Stimulated activated CD8-positive, alpha-beta memory T cell treated with anti-CD3 and anti-CD28 coated beads, Interleukin-4, amount 100 ng/mL, for 24 hours (primary cell): ENCODE measurements at places on chromosomes 1 and 21.

DNA sequence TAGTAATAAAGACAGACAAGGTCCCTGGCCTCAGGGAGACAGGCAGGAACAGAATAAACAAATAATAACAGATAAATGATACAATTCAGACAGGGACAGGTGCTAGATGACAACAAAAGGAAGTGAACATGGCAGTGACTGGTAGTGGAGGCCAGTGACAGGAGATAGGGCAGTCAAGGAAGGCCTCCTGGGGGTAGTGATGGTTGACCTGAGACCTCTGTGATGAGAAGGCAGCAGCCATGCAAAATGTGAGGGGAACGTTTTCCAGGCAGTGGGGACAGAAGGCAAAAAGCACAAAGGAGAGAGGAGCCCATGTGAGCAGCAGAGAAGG, 18.5 kb downstream of the OPTC start:
- no peak for DNase-seq

DNA sequence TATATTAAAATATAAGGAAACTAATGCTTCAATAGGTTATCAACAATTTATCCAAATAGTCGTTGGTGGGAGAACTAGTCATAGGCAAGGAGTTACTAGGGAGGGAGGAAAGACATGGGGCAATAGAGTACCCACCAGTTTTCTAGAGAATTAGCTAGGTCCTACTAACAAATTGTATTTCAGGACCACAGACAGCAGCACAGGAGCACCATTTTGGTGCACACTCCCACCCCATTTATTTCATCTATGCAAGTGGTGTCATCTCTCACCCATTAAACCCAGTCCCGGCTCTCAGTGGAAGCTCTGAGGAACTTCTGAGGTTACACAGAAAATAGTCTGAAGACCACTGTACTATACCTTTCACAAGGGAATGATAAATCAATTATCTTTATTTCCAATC, 89.0 kb upstream of the BCAR3 start:
- no peak for DNase-seq

GRCh38 chr1:234529950-234530237, 50.9 kb upstream of the TARBP1 start:
- no peak for DNase-seq

GRCh38 chr1:159443066-159443750, 3.7 kb downstream of the OR10J1 start:
- no peak for DNase-seq

DNA sequence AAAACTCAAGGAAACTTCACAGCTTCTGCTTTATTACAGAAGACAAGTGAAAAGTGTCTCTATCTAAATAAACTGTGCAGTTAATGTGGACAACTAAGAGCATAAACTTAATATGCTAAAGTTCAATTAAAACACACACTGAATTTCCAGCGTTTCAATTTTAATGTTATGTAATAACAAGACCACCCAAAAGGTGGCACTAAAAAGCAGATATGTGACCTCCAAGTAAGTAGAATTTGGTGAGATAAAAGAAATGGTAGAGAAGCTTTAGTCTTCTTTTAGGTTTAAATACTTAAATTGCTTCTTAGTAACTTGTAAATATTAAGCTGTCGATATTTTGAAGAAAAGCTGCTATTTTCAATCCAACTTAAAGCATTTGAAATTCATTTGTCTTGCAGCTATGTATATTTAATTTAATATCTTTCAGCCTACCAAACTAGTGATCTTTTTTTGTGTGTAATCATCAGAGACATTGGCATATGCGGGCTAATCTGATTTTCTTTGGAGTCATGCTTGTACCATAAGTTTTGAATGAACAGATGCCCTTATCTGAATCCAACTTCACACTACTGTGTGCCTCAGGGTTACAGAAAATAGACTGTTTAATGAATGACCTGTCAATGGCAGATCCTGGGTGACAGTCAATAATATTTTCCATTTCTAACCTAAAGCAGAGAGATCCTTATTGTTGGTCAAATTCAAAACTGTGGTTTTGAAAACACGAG, 36.5 kb upstream of the ADAMTS1 start:
- no peak for DNase-seq

DNA sequence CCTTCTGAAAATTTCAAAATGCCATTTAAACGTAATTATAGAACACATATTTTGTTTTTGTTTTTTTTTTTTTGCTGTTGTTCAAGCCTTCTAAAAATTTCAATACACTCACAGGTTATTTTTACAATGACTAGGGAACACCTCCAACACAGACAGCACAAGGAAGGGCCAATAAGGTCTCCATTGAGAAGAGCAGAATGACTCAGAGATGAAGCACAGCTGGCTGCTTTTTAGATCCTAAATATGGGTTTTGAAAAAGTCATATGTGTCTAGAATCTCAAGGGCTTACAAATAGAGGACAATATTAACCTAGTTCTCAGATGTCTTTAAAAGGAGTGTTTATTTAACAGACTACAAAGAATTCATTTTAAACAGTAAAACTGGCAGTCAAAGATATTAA, 104.6 kb downstream of the NEGR1 start:
- DNase-seq: no peak

GRCh38 chr1:54579337-54579781, 31.3 kb downstream of the ACOT11 start:
- no peak for DNase-seq

GRCh38 chr1:217712925-217713597, 81.9 kb downstream of the SPATA17 start:
- DNase-seq: no peak

DNA sequence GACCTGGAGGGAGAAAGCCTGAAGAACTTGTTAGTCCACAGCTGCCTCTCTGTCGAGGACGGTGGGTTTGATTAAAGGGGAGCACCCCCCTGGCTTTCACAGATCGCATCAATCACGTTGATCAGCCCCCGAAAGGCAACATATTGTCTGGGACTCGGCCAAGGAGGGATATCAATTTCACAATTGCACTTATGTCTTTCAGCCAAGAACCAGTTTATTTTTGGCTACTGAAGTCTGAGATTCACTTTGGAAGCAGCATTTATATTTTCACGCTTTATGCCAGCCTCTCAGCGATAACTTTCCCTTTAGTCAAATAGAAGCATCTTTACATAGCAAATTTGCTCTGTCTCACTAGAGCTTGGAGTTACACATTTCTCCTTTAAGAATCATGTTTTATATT, 253.2 kb upstream of the RRP15 start:
- no peak for DNase-seq

DNA sequence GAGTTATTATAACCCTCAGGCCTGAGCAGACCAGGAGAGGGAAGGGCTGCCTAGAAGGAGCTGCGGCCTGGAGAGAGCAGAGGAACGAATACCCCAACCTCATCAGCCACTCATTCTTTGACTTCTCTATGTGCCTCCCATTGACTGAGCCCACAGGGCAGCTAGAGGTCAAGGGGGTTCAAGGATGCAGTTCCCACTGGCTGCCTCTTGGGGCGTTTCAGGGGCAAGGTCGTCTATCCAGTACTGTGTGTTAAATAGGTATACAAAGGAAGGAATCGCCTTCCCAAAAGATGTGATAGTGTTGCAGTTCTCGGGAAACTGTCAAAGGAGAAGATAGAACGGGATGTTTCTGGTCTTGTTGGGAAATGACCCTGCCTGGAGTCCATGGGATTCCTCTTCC, 250.6 kb downstream of the PRDM2 start:
- no peak for DNase-seq

GRCh38 chr1:93597709-93598108, 83.9 kb downstream of the BCAR3 start:
- no peak for DNase-seq

GRCh38 chr1:119981986-119982815, 85.9 kb upstream of the ADAM30 start:
- no peak for DNase-seq

DNA sequence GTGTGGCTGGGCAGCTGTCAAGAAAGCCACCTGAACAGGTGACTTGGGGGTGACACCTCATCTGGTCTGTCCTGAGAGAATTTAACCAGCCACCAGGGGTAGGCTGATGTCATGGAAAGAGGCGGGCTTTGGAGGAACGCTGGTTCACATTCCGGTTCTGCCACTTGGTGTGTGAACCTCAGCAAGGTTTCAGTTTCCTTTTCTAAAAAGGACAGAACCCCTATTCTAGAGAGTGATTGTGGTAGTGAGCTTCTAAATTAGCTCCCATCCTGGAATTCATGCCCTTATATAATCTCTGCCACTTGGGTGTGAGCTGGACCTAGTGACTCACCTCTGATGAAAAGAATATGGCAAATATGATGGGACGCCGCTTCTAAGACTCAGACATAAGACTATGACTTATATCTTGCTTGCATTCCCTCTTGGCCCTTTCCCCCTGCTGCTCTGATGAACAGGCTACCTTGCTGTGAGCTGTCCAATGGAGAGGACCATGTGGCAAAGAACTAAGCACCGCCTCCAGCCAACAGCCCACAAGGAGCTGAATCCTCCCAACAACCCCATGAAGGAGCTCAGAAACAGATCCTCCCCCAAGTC, 332.1 kb downstream of the RRAGC start:
- DNase-seq: peak; percentile 48

DNA sequence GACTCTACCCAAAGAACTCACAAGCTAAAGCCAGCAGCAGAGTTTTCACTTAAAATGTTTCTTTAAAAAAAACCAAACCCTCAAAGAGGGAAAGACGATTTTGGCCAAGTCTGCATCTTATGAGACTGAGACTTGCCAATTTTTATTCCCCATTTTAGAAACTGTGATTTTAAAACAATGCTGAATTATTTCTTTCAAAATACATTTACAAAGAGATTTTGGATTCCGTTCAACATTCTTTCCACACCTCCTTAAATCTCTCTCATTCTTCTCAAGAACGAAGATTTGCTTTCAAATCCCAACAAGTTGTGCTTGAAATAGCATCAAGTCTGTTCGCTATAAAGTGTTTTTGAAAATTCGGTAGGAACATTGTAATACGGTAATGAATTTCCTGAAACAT, 133.9 kb upstream of the VANGL1 start:
- DNase-seq: no peak

DNA sequence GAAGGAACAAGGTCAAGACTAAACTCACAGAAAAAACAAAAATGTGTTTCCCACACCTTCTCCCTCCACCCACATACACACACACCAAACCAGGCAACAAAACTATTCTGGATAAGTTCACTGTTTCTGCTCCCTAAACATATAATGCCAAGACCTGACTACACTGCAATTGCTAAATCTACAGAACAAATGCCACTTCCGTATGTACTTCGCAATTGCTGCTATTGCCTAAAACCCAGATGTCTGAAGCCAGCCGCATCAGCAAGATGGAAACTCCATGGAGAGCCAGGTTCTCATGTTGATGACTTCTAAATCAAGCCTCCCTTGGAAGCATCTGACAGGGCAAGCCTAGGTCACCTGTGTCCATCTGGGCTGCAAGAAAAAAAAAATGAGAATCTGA, 8.3 kb upstream of the AIM2 start:
- no peak for DNase-seq

GRCh38 chr1:50529510-50529909, 106.3 kb upstream of the DMRTA2 start:
- no peak for DNase-seq

GRCh38 chr1:56532350-56532683, 47.0 kb downstream of the PLPP3 start:
- no peak for DNase-seq

- DNase-seq: no peak
These were observed 101.6 kb downstream of the ZMYM4 start for GRCh38 chr1:35369922-35370671.

DNA sequence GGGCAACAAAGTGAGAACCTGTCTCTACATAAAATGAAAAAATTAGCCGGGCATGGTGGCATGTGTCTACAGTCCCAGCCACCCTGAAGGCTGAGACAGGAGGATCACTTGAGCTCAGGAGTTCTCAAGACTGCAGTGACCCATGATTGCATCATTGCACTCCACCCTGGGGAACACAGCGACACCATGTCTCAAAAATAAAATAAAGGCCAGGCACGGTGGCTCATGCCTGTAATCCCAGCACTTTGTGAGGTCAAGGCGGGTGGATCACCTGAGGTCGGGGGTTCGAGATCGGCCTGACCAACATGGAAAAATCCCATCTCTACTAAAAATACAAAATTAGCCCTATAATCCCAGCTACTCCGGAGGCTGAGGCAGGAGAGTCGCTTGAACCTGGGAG, 20.1 kb downstream of the ANKRD13C start:
- DNase-seq: no peak

DNA sequence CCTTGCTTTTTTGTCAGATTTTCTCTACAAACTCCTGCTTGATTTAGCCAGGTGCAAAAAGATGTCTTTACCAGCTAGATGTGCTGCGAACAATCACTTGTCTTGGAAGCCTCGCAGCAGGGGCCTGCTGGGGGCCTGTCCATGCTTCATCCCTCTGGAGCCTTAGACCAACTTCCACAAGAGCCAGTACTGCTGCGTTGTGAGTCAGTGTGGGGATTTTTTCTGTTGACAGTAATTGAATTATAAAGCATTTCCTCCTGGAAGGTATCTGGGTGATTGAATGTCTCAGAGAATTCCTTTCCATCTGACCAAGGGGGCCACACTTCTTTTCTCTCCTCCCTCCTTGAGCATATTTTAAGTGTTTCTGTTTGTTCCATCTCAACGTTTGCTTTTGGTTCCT, 40.4 kb upstream of the LDLRAP1 start:
- no peak for DNase-seq

DNA sequence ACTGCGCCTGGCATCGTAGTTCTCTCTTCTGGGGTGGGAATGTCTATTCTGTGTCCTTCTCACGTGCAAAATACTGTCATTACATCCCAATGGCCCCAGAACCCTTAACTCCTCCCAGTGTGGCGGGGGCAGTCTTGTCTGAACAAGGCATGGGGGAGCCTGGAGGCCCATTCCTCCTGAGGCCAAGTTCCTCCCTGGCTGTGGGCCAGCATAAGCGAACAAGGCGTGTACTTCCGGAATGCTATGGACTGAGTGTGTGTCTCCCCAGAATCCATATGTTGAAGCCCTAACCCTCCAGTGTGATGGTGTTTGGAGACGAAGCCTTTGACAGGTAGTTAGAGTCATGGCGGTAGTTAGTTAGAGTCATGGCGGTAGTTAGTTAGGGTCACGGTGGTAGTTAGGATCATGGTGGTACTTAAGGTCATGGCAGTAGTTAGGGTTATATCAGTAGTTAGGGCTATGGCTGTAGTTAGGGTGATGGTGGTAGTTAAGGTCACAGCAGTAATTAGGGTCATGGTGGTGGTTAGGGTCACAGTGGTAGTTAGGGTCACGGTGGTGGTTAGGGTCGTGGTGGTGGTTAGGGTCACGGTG, 71.0 kb downstream of the PRKCZ start:
- DNase-seq: no peak

DNA sequence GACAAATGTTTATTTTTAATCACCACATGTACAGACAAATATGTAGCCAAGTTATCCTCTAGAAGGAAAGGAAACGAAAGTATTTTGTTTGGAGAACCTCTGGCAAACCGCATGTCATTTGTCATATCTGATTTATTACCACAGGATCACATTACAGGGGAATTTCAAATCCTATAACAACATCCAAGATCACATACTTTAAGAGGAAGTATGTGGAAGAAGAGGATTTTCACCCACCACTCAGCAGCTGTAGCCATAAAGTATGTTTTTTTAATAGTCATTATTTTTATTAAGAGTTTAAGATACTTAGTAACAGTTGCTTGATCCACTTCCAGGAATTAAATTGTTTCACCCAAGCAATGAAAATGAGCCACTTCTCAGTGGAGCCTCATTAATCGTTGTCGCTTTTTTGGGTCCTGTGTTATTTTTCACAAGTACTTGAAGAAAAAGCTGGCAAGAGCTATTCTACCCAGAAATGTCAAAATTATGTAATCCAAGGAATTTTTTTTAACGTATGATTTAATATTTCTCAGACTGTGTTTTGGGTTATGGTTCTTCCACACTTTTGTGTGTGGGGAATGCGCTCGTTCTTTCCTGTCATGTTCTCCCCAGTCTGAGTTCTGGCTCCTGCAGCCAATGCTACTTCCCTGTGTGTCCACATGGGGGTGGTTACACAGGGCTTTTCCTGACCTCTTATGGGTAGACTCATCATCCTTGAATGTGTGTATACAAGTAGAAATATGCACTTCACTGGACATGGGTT, 6.9 kb downstream of the SERTAD4 start:
- DNase-seq: no peak
